ENCODE measurements at places on chromosomes 7 and 10. TPM values are rescaled to one million over a fixed set of nuclear protein-coding genes. Genes with fewer than 3 reads are reported as not detected.

Gene SLF2
- total RNA-seq: 22.0 TPM

DNA sequence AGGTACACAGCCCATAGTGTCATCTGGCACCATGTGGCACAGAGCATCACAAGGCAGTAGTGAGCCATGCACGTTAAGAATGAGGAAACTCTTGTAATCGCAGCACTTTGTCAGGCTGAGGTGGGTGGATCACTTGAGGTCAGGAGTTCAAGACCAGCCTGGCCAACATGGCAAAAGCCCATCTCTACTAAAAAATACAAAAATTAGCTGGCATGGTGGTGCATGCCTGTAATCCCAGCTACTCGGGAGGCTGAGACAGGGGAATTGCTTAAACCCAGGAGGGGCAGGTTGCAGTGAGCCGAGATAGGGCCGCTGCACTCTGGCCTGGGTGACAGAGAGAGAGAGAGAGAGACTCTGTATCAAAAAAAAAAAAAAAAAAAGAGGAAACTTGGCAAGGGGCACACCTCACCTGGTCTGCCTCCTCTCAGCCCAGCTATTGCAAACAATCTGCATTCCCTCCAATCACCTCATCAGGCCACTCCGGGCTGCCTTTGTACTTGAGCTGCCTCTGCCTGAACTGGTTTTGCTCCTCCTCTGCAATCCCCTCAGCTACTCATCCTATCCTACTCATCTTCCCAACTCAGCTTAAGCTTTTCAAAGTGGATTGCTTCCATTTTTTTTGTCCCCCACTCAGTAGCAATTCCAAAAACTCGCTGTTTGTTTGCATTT lies 46.0 kb upstream of the OPTN start:
- no peak for DNase-seq

DNA sequence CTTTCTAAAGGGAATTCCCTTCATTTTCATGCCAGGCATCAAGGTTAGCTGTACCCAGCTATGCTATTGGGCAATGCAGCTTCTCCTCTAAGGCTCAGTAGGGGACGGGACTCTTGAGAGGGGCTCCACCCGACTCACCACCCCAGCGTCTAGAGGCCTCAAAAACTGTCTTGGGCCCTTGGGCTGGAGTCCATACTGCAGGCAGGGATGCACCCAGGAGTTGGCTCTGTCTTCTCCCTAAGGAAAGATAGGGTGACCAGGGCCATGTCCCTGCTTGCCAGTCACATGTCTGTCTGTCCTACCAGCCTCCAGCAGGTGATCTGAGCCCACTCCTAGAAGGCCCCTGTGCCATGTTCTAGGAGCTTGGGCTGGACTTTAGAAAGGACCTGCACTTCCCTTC lies 1.2 kb downstream of the OPN4 start:
- no peak for DNase-seq

DNA sequence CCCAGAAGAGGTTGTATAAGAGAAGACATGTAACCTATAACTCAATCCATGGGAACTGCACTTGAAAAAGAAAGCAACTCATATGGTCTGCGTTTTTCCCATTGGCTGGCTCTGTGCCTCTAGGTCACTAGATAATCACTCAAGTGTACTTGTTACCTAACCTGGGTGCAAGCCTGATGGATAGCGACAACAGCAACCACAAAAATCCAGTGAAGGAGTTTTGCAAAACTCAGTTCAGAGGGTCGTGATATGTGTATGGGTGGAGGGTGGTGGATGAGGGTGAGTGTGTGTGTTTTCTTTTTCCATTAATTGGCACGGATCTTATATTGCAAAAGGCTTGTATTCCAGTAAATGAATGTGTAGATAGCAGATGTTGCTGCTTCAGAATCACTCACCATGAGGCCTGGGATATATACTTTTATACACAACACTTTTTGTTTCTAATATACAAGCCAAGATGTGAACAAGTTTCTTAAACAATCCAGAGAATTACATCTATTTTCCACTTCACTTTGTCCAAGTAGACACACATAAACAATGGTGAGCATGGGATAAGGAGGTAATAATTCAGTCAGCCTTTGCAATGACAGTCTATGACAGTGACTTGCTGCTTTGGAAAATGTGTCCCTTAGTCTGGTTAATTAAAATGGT lies 286.9 kb upstream of the DKK1 start:
- DNase-seq: no peak

GRCh38 chr7:58087536-58088190 lies 637.7 kb downstream of the ZNF716 start:
- no peak for DNase-seq

Gene CLDN3
- total RNA-seq: 29.7 TPM

Gene TBL2
- total RNA-seq: 56.4 TPM

DNA sequence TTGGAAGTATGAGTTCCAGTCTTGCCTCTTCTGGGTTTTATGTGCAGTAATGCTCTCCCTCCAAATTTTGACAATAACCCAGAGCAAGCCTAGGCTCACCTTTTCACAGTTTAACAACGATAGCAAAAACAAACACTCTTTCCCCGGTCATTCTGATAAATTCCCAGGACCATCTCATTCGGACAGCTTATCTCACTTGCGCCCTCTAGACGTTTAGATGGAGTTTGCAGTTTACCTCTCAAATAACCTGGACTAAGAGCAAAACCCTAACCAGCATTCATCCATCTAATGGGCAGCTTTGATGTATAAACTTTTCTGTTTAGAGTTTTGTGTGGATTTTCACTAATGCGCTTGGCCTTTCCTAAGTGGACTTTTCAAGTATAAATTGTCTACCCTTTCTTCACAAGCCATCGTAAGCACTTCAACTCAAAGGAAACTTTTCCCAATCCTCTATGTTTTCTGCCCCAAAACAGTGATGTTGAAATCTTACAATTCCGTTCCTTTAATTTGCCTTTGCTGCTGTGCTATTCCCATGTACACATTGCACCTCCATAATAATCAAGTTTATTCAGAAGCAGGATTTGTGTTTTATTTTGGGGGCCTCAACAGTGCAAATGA lies 114.9 kb downstream of the HDAC9 start:
- no peak for DNase-seq

DNA sequence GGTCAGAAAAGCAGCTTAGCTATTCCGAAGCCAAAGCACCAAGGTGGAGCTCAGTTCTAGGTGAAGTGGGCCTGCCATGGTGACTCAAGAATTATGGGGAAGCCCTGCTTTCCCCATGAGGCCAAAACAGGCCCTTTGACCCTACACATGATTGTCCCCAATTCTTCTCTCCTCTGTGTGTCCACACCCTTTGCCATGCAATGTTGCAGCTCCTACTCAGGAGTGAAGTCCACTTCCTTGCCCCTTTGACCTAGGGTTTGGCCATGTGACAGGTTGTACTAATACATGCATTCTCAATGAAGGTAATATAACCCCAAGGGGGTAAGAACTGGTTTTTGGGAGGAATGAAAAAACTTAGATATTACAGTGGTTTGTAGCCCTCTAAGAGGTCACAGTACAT lies 67.6 kb upstream of the MKRN1 start:
- DNase-seq: no peak

DNA sequence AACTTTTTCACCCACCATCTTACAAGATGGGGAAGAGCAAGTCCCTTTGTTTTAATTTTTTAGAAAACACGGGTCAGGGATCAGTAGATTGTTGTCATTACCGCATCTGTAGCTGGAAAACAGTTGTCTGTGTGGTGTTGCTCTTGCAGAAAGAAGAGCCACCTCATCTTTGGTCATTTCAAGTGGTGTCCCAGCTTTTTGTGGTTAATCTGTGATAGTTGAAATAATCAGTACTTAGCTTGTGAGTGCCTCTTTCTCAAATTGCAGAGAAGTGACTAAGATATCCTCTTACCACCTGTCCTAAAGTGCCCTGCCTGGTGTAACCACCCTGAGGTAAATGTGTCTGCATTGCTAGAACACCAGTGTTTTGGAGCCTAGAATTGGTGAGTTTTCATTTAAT lies 5.5 kb downstream of the PRPF18 start:
- no peak for DNase-seq

DNA sequence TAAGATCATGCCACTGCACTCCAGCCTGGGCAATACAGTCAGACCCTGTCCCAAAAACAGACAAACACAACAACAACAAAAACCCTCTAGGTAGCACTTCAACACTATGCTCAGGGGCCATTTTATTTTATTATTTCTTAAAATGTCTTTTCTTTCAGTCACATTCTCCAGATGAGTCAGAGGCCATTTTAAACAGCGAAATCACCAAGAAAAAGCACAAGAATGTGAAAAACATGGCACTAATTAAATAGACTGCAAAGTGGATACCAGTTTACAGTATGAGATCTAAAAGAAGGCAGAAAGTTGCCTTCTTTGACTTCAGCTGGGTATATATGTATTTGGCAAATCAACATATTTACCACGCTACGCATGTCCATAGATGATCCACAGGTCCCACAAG lies 6.1 kb upstream of the FGL2 start:
- DNase-seq: no peak

DNA sequence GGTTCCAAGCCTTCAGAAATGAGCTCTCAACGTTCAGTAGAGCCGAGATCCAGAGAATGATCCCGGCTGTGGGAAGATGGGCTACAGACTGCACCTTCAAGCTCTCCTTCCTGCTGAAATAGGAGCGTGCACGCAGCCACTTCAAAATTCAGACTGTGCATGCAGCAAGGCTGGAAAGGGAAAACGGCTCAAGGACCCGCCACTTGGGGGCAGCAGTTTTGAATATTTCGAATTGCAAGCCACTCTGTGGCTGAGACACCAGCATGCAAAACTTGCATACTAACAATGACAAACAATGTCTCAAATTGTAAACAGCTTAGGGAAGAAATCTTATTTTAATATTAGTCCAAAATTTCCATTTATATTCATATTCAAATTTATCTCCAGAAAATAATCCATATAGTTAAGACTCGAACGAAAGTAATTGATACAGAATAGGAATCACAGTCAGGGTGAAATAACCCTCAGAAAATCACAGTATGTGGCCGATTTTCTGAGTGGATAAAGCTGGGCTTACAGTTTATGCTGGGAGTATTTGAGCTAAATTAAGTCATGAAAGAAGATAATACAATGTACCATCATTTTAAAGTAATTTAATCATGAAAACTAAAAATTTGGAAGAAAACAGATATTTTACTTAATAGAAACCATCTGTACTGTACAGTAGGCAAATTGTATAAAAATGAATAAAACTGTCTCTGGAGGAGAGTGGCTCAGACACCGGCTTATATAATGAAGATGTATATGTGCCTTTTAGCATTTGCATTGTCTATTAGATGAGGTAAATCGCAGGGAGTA lies 137.9 kb upstream of the MKI67 start:
- no peak for DNase-seq

Gene AS3MT
- 10.7 TPM for total RNA-seq

- no peak for DNase-seq
Observed at GRCh38 chr10:112918771-112919170, 31.3 kb upstream of the TCF7L2 start.

GRCh38 chr7:117716707-117717299 lies 156.4 kb downstream of the CTTNBP2 start:
- DNase-seq: peak; percentile 94

Gene PRSS37
- total RNA-seq: not detected

- DNase-seq: no peak
Observed at GRCh38 chr7:123539871-123540270, 5.5 kb upstream of the IQUB start.

- no peak for DNase-seq
Observed at GRCh38 chr7:28806841-28807240, 151.3 kb downstream of the TRIL start.

Gene HTR7
- total RNA-seq: 0.06 TPM
